ENCODE measurements at places on chromosomes 2 and 18. TPM values are rescaled to one million over a fixed set of nuclear protein-coding genes. Genes with fewer than 3 reads are reported as not detected.

- H3K36me3 ChIP-seq = peaks cover 95% of the 10 kb centered on the region
- peaks cover 6% of the 10 kb centered on the region for H3K4me1 ChIP-seq
- no peak overlapping the region for H3K4me3 ChIP-seq
- no peak for DNase-seq
- no peaks in the 10 kb centered on the region for H3K27me3 ChIP-seq
- H3K27ac ChIP-seq = no peak overlapping the region
These were observed 16.5 kb downstream of the SMARCAL1 start for GRCh38 chr2:216428618-216429350.

DNA sequence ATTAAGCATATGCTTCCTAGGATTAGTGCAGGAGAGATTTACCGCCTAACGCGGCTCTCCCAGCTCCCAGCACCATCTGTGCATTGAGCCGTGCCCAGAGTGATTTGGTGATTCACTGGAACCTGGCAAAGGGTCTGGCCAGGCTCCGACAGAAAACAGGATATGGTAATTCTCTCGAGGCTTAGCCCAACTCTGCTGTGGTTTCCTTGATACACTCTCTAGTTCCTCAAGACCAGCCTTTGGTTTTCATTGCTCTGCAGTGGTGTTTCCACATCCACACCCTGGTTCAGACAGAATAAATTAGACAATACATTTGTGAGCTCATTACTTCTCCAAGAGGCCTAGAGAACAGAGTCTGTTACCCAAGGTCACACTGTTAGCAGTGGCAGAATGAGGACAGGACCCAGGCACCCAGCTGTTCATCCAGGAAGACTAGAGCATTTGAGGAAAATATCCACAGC, 23.0 kb upstream of the SMAD2 start:
- H3K36me3 ChIP-seq = no peaks in the 10 kb centered on the region
- H3K4me3 ChIP-seq = no peak overlapping the region
- H3K27ac ChIP-seq = no peak overlapping the region
- H3K4me1 ChIP-seq = peaks cover 3% of the 10 kb centered on the region
- DNase-seq = peak; percentile 54
- no peaks in the 10 kb centered on the region for H3K27me3 ChIP-seq

- no peaks in the 10 kb centered on the region for H3K36me3 ChIP-seq
- no peak overlapping the region for H3K4me3 ChIP-seq
- no peaks in the 10 kb centered on the region for H3K27me3 ChIP-seq
- peaks cover 5% of the 10 kb centered on the region for H3K4me1 ChIP-seq
- no peak overlapping the region for H3K27ac ChIP-seq
- no peak for DNase-seq
These were observed 112.0 kb upstream of the PNPT1 start for GRCh38 chr2:55805686-55806085.

DNA sequence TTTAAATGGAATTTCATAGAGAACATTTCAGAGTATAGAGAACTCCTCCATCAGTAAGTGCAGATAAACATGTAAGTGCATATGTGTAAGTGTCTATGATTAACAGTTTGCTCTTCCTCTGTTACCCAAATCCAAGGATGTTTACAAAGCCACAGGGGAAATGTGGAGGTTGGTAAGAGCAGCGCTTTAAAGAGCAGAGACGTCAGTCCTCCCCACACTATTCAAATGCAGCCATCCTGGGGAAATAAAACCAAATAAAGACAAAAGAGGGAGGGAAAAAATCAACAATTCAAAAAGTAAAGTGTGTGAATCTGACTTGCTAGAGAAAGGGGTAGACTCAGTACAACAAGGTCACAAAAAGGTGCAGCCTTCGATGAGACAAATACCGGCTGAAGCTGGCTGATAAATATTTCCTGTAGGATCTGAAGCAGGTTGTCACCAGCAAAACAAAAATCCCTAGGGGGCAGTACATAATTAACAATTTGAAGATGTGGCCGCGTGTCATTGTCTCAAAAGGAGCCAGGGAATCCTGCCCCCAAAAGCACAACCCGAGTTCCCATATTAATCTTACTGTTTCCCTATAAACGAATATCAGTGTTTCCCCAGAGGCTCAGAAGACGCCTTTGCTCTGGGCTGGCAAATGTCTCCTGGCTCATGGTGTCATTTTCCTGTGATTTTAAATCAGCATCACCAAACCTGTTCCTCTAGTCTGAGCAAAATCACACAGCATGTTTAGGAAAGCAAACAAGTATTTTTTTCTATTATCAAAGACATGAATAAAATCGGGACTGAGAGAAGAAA, 216.5 kb downstream of the CDCA7 start:
- H3K4me3 ChIP-seq = no peak overlapping the region

Gene SPP2
- total RNA-seq = not detected

- H3K4me3 ChIP-seq = no peak overlapping the region
- no peaks in the 10 kb centered on the region for H3K36me3 ChIP-seq
- no peak overlapping the region for H3K27ac ChIP-seq
- DNase-seq = no peak
These were observed 4.1 kb downstream of the CYTIP start for GRCh38 chr2:157439824-157440186.

DNA sequence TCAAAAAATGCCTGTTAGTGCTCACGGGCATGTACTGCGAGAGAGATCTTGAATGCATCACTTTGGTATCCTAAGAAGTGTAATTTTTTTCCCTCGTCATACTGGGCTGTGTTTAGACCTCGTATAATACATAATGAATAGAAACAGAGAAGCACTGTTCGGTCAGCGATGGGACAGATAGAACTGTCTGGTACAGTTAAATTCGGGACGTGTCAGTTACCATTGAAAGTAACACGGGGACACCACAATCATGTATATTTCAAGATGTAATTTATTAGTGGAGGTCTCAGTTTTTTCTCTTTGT, 1.8 kb downstream of the PKP4 start:
- no peaks in the 10 kb centered on the region for H3K27me3 ChIP-seq
- peaks cover 18% of the 10 kb centered on the region for H3K4me1 ChIP-seq
- peak overlapping the region; percentile 94 for H3K27ac ChIP-seq
- DNase-seq = no peak
- H3K4me3 ChIP-seq = peak overlapping the region; percentile 94

Gene SLC5A7
- 0.07 TPM for total RNA-seq

GRCh38 chr2:101728865-101729264, 31.4 kb downstream of the MAP4K4 start:
- DNase-seq = no peak
- H3K4me1 ChIP-seq = peaks cover 21% of the 10 kb centered on the region
- H3K36me3 ChIP-seq = no peaks in the 10 kb centered on the region
- H3K4me3 ChIP-seq = no peak overlapping the region

DNA sequence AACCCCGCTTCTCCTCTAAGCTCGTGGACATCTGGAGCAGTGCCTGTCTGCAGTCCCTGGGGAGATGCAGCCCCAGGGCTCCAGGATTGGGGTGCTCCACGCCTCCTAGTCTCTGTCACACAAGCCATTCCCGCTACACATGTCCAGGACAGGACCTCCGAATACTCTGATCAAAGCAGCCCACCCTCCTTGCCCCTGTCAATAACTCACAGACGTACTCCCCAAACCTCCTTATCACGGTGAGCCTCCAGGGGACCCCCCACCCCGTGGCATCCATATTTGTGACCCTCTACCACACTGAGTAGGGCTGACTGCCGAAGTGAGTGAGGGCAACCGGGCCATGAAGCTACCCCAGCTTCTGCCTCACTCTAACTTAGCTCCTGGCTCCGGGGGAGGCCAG, 727.7 kb downstream of the GALR1 start:
- no peak overlapping the region for H3K27ac ChIP-seq
- H3K36me3 ChIP-seq = no peaks in the 10 kb centered on the region
- H3K4me1 ChIP-seq = no peaks in the 10 kb centered on the region
- DNase-seq = no peak
- H3K27me3 ChIP-seq = no peaks in the 10 kb centered on the region

DNA sequence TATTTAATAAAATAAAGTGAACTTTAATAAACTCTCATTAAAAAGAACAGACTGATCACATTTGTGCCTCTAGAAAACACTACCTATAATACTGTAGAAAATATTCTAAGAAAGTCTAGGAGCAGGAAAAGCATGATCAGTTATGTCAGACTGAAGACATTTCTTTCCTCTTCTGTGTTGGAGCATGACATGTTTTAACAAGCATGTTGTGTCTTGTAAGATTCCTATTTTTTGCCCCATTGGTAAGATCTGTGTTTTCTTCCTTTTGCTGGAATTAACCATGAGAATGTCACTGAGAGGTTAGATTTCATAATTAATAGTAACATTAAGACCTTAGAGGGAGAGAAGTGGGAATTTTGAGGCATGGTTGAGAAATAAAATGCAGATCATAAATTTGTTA, 27.7 kb downstream of the LAMA3 start:
- H3K4me1 ChIP-seq = peaks cover 7% of the 10 kb centered on the region
- H3K4me3 ChIP-seq = no peak overlapping the region
- no peaks in the 10 kb centered on the region for H3K27me3 ChIP-seq
- no peak overlapping the region for H3K27ac ChIP-seq

Gene GALR1
- 0.04 TPM for total RNA-seq

GRCh38 chr2:128318776-128319464, at the start of gene HS6ST1:
Gene HS6ST1 (minus strand): TSS chr2:128318868. CDS start chr2:128318563, 305 bp downstream.
- peak within 1 kb of the TSS; percentile 69 for H3K27ac ChIP-seq
- no peaks in the 10 kb centered on the region for H3K36me3 ChIP-seq
- H3K27me3 ChIP-seq = no peaks in the 10 kb centered on the region
- peak; percentile 92 for DNase-seq

- peak; percentile 64 for DNase-seq
- no peak overlapping the region for H3K4me3 ChIP-seq
- peaks cover 13% of the 10 kb centered on the region for H3K4me1 ChIP-seq
These were observed 75.6 kb downstream of the MBP start for GRCh38 chr18:77057006-77057395.

DNA sequence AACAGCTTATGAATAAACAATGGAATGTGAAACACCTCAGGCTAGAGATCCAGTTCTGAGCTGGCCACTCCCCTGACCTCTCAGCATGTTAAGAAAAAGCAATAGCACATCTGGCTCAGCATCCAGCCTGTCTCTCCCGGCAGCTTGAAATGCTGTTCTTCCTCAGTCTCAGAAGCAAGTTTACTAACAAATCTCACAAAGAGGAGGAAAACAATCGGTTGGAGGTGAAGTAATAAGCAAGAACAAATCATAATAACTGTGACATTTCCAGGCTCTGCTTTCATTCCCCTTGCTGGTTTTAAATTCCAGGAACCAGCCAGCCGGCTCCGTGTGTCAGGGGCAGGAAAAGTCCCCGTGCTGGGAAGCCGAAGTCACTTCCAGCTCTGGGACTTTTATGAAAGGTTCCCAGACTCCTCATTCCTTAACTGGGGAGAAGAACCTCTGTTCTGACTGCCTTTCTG, 133.9 kb upstream of the ARL4C start:
- no peak for DNase-seq
- H3K4me3 ChIP-seq = no peak overlapping the region
- no peaks in the 10 kb centered on the region for H3K4me1 ChIP-seq
- H3K27ac ChIP-seq = no peak overlapping the region
- peaks cover 29% of the 10 kb centered on the region for H3K27me3 ChIP-seq
- H3K36me3 ChIP-seq = no peaks in the 10 kb centered on the region

Gene ANKRD30B
- total RNA-seq = not detected

GRCh38 chr2:8368463-8368862, 313.4 kb upstream of the ID2 start:
- H3K4me1 ChIP-seq = no peaks in the 10 kb centered on the region
- DNase-seq = no peak
- H3K27ac ChIP-seq = no peak overlapping the region
- no peaks in the 10 kb centered on the region for H3K36me3 ChIP-seq
- no peaks in the 10 kb centered on the region for H3K27me3 ChIP-seq

DNA sequence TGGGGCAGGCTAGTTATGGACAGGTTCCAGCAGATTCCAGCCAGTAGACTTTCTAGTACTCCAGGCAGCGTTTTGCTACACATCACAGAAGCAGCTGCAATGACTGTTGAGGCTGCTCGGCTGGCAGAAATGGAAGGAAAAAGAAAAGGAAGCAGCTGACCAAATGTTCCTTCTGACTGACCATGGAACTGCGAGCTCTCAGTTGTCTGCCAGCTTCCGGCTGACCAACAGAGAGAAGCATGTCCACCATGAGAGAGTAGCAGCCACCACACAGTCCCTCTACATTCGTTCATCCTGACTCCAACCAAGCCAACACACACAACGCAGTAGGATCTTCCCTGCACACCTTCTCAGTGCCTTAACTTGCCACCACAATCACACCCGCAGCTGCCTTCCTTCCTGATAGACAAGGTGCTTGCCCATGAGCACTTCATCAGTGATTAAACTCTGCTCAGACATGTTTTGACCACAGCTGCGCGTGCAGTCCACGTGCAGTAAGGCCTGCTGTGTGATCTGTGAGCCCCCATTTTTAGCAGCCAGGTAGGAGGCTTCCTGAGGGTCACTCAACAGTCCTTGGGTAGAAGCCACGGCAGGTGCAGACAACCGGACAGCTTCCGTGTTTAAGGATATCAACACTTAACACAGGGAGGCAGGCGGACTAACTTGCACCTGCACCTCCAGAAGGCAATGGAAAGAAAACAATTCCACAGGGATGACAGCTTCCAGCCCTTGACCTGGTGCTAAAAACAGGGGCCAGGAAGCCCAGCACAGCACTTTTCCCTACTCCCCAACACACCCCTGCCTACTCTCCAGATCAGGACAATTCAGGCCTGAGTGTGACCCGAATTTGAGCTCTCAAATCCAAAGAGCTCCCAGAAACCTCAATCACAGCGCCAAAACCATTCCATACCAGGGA, 996 bp downstream of the TGFBRAP1 start:
- peaks cover 5% of the 10 kb centered on the region for H3K36me3 ChIP-seq
- DNase-seq = peak; percentile 30
- no peaks in the 10 kb centered on the region for H3K27me3 ChIP-seq
- peak overlapping the region; percentile 68 for H3K27ac ChIP-seq
- H3K4me1 ChIP-seq = no peaks in the 10 kb centered on the region

DNA sequence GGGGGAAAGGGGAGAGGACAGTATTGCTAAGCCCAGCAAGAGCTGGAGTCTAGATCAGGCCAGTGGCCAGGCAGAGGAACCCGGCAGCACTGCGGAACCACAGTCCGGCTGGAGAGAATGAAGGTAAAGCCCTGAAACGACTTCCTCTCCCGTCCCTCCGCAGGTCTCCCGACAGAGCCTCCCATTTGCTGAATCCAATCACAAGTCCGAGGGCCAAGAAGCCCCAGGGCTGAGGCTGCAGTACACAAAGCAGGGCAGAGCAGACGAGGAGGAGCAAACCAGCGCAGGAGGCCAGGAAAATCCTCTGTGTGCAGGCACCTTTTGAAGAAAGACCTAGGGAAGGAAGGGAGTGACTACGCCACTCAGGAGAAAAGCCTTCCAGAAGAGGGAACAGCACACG, 104.4 kb downstream of the OSBPL1A start:
- H3K27me3 ChIP-seq = no peaks in the 10 kb centered on the region
- DNase-seq = no peak
- H3K4me3 ChIP-seq = no peak overlapping the region

Gene KCNK3
- 0.91 TPM for total RNA-seq

DNA sequence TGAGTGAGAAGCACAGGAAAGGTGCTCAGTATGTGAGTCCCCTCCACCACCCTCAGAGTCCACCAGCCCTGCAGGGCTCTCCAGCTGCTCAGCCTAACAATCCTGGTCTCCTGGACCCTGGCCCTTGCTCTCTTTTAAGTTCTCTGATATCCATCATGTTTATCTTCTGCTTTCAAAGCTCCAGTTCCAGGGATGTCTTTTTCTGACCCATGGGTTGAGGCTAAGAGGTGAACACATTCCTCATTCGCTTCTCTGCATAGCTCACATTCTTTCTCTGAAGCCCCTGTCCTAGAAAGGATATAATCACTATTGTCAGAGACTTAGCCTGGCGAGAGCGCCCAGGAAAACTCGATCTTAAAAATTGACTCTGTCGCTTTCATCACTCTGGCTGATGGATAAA, 86.4 kb downstream of the ARL4C start:
- no peak overlapping the region for H3K4me3 ChIP-seq
- H3K27ac ChIP-seq = no peak overlapping the region
- H3K27me3 ChIP-seq = peaks cover 5% of the 10 kb centered on the region

Gene C1QL2
- not detected for total RNA-seq

Gene HOXD3
- total RNA-seq = 0.68 TPM

Gene RGPD4
- not detected for total RNA-seq

All from heart left ventricle (tissue), 16 donors.